ENCODE measurements at places on chromosomes 3 and 15. TPM values are rescaled to one million over a fixed set of nuclear protein-coding genes. Genes with fewer than 3 reads are reported as not detected.
A peak's percentile ranks its signal among the peaks of the same experiment; 100 is the strongest.

The PTPN23 gene
- total RNA-seq: 58.2 TPM

The PARP16 gene
- 12.4 TPM for total RNA-seq

The CPA3 gene
- total RNA-seq: 46.6 TPM

The CISH gene
- total RNA-seq: 6.2 TPM

The TPM1 gene
- 1,361 TPM for total RNA-seq

The YEATS2 gene
- total RNA-seq: 20.7 TPM

The CYP1A1 gene
- 13.8 TPM for total RNA-seq

DNA sequence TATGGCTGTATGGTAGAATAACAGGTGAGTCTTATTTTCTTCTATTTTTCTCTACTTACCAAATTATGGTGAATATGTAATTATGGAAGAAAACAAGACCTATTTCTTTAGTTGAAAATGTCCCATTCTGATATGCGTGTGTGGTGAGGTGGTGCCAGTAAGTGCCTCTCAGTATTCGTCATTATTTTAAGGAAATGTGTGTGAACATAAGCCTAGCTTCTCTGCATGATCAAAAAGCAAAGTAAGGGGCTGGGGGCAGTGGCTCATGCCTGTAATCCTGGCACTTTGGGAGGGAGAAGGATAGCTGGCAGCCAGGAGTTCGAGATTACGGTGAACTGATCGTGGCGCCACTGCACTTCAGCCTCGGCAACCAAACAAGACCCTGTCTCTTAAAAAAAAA, 26.0 kb downstream of the LARS2 start:
- DNase-seq: no peak

- DNase-seq: no peak
Observed at GRCh38 chr15:48334260-48334659, 3.0 kb downstream of the DUT start.

- DNase-seq: no peak
Observed at GRCh38 chr3:30646181-30646876, 39.9 kb downstream of the TGFBR2 start.

DNA sequence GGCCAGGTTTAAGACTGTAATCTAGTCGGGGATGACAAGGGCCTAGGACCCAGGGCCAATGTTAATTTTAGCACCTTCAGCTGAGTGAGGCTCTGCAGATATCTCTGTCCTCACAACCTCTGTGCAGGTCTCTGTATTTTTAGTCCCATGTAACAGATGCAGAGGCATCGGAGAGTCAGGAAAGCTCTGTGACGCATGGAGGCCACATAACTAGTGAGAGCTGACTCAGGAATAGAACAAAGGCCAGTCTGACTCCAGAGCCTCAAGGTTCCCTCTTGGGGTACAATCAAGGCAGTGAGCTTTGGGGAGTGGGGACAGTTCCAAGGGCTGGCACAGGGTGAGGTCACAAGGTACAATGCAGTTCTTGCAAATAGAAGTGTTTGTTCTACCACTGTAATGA, 31.0 kb downstream of the FSTL1 start:
- no peak for DNase-seq

GRCh38 chr15:84082739-84083138, 152.8 kb upstream of the GOLGA6L4 start:
- DNase-seq: no peak

GRCh38 chr3:186526256-186526606, 17.9 kb downstream of the CRYGS start:
- DNase-seq: no peak

- no peak for DNase-seq
Observed at GRCh38 chr3:114451051-114451451, 157.2 kb downstream of the TIGIT start.

DNA sequence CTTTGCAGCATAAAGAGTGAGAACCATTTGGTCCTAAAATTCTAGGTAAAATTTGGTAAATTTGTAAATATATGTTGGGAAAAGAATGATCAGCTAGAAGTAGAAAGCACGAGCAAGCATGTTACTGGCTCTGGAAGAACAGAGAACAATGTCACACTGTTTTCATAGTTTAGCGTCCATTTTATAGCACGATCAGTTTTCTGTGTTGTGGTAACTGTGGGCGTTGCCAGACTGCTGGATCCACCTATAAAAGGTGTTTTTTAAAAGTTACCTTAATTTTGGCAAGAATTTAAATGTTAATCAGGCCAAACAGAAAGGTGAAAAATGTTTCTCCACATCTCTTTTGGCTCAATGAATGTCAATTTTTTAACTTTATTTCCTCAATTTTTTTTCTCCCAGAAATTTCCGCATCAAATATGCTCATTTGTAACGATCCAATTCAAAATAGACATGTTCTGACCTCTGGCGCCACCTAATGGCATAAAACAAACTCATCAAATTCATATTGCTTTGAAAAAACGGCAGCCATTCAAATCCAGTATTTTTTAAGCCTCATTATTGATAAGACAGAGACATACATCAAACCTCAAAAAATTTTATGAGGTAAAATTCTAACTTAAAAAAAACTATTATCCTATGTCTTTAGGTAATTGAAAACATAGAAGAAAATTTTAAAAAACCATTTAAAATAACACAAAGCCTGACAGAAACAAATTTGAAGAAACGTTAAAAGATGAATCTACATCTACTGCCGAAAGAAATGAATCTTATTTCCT, 5.5 kb upstream of the GP5 start:
- DNase-seq: peak; percentile 40

DNA sequence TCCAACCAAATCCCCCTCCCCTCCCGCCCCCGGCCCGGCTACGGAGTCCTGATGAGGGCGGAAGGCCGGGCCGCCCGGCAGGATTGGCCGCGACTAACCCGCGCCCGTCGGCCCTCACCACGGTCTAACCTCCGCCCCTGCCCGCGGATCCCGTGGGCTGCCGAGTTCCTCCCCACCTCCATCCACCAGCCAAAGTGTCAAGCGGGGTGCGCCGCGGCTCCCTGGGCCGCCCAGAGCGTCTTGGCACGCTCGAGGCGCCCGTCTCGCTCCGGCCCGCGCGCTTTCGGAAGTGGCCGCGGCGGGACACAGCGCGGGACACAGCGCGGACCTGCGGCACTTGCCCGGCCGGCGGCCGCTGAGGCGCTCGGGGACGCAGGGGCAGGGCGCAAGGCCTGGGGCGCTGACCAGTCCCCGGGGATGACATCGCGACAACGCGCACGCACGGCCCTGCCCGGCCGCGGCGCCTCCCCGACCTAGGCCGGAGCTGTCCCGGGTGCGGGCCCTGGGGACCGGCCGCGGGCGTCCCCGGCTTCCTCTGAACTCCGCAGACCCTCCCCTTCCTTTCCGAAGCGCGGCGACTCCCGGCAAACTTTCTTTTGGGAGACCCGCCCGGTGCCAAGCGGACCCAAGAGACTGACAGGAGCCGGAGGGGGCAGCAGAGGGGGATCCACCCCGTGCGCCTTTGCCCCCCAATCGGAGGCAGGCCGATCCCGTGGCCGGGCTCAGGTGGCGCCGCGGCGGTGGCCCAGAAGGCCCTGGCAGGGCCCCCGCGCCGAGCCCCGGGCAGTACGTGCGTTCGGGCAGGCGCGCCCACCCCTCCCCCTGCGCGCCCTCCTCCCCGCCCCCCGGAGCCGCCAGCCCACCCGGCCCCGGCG, 112.8 kb upstream of the ICE2 start:
- peak; percentile 27 for DNase-seq

DNA sequence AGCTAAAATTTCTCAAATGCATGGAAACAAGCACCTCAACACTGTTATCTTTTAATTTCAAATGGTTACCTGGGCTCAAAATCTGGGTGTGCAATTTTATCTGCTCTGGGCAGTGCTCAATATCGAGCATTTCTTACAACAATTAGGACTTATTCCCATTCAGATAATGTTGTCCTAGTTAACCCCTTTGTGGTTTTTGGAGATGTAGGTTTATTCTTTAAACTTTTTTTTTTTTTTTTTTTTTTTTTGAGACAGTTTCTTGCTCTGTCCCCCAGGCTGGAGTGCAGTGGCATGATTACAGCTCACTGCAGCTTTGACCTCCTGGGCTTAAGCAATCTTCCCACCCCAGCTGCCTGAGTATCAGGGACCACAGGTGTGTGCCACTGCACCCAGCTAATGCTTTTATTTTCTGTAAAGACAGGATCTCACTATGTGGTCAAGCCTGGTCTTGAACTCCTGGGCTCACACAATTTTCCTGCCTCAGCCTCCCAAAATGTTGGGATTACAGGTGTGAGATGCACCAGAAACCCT, 4.4 kb upstream of the ATP2C1 start:
- DNase-seq: no peak

GRCh38 chr15:63231706-63232105, 42.3 kb downstream of the RAB8B start:
- no peak for DNase-seq

GRCh38 chr15:38612159-38612863, 47.7 kb upstream of the RASGRP1 start:
- no peak for DNase-seq

DNA sequence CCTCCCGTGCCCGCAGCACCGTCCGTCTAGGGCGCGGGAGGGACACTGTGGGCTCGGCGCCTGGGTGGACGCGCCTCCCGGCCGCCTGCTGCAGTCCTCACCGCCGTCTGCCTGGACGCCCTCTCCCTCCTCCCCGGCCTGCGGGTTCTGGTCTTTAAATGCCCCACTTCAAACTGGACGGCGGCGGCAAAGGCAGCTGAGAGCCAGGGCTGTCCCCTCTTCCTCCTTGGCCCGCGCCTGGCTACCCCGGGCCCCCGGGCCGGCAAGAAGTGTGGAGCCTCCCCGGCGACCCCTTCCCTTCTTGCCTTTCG, 426 bp downstream of the CBLB start:
- DNase-seq: peak; percentile 37

GRCh38 chr15:65994832-65995231, 125.5 kb downstream of the RAB11A start:
- no peak for DNase-seq

DNA sequence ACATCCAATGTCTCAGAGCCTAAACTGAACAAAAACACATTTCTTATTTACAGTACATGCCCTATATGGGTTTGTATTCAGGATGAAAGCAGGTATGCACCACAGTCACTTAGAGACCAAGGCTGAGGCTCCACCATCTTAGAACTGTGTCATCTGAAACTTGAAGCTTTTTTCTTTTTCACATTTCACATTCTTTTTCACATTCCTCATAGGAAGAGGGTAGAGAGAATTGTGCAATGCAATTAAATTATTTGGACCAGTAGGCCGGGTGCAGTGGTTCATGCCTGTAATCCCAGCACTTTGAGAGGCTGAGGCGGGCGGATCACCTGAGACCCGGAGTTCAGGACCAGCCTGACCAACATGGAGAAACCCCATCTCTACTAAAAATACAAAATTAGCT, 591.0 kb downstream of the MECOM start:
- no peak for DNase-seq

- DNase-seq: no peak
Observed at GRCh38 chr15:86591994-86592735, 512.5 kb downstream of the AGBL1 start.

DNA sequence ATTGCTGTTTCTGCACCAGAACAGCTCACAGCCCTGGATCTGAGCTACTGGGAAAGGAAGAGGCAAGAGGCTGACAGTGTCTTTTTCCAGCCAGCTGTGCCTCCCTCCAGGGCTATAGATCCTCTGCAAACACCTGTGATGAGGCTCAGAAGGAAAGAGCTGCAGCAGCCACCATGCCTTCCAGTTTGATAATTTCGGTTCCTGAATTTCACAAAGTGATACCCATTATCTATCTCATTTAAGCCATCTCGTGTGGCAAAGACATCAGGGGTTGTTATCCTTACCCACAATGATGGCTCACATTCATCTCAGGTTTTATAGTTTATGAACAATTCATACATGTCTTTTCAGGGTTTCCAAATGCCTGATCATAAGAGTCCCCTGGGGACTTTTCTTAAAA, 1.8 kb upstream of the LARP6 start:
- DNase-seq: no peak

DNA sequence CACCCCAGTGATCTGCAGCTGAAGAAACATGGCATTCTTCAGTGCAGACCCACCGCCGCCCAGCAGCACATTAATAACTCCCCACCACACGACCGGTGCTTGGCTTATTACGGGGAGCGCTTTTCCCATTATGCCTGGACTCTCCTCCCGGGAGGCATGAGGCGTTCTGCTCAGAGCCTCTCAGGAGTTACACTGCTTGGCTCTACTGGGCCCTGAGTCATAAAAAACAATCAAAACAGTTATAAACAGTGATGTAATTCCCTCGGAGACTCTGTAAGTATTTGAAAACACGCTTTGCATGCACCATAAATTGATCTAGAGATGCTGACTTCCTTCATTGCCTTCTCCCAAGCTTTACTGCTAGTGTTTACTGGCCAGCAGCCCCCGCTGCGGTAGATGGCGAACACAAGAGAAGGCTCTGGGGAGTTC, 77.1 kb upstream of the SNRPA1 start:
- DNase-seq: no peak

- peak; percentile 87 for DNase-seq
Observed at GRCh38 chr15:99454941-99455788, 110.6 kb upstream of the MEF2A start.

- no peak for DNase-seq
Observed at GRCh38 chr3:126852511-126852910, 130.4 kb upstream of the PLXNA1 start.

GRCh38 chr3:36991923-36992805, 767 bp downstream of the EPM2AIP1 start:
- no peak for DNase-seq

GRCh38 chr3:54376142-54376807, 253.9 kb downstream of the CACNA2D3 start:
- no peak for DNase-seq

- DNase-seq: no peak
Observed at GRCh38 chr3:114362815-114363214, 69.0 kb downstream of the TIGIT start.

- DNase-seq: no peak
Observed at GRCh38 chr15:45849136-45849535, 214.3 kb downstream of the SQOR start.

DNA sequence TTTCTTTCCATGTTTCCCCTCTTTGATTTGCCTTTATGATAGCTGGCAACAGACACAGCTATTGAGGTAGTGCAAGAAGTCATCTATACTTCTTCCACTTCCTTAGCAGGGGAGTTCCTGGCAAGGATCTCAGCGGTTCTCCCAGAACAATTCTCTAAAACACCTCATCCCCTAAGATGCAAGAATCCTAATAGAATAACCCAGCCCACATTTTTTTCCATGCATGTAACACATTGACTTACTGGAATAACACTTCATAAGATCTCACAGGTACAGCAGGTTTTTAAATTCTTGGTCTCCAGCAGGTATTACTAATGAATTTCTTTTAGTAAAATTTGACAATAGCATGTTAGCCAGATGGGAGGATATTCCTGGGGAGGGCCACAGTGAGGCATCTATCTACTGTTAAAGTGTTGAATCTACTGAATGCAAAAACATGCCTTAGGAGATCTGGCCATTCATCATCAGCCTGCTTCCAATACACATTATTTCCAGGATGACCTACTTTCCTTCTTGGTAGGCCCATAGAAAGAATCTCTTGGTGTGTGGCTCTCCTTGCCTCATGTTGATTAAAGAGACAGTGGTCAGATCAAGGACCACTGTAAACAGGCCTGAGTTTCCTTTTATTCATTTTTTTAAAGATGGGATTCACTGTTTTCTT, 78.5 kb downstream of the RAD18 start:
- DNase-seq: no peak

Measured in mucosa of gallbladder (tissue), 1 donor.